ENCODE measurements at places on chromosomes 3 and 15.

DNA sequence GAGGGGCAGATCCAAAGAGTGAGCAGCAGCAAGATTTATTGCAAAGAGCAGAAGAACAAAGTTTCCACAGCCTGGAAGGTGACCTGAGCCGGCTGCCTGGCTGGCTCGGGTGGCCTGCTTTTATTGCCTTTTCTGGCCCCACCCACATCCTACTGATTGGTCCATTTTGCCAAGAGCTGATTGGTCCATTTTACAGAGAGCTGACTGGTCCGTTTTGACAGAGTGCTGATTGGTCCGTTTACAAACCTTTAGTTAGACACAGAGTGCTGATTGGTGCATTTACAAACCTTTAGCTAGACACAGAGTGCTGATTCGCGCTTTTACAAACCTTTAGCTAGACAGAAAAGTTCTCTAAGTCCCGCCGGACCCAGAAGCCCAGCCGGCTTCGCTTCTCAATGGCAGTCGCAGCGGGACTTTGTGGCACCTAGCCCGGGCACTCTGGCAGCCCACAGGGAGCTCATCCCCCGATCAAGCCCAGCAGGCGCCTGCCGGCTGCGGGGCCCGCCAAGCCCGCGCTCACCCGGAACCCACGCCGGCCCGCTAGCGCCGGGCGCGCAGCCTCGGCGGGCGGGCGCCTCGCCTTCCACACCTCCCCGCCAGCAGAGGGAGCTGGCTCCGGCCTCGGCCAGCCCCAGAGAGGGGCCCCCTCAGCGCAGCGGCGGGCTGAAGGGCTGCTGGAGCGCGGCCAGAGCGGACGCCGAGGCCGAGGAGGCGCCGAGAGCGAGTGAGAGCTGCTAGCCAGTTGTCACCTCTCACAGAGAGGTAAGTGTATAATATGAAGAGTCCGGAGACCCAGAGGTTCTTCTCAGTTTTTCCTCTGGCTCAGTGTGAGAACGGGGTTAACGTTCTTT, 339.2 kb downstream of the CHL1 start:
- DNase-seq, result no peak

DNA sequence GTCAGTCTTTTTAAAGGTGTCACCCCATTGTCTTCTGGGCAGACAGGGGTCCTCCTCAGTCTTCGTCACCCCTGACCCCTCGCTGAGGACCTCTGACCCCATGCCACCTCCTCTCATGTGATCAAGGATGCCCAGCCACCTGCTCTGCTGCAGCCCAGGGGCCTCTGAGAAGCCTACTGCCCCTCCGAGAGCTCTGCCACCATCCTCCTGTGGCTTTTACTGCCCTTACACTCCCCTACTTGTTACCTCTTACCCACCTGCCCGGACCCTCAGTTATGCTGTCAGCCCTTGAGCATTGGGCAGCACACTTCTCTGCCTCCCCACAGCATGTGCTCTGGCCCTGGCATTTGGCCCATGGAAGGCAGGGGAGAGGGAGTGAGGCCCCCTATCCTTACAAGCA, 123.2 kb downstream of the LRRK1 start:
- no peak for DNase-seq

- DNase-seq, result no peak
Measured at GRCh38 chr3:121793078-121793477, 41.8 kb downstream of the IQCB1 start.

DNA sequence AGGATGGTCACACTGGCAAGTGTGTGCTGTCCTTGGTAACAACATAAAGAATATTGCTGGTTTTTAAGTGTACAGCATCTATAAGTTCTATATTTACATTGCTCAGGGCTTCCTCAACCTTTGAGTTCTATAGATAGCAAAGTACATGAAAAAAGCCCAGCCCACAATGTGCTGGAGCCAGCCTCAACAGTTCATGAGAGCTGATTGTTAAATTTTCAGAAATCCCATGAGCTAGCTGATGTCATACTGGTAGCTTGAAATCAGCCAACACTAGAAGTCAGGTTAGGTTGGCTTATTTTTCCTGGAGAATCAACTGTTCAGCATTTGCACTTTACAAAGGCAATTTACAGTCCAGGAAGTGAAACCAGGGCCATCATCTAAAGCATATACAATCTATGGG, 102.8 kb downstream of the STRIT1 start:
- DNase-seq, result no peak

DNA sequence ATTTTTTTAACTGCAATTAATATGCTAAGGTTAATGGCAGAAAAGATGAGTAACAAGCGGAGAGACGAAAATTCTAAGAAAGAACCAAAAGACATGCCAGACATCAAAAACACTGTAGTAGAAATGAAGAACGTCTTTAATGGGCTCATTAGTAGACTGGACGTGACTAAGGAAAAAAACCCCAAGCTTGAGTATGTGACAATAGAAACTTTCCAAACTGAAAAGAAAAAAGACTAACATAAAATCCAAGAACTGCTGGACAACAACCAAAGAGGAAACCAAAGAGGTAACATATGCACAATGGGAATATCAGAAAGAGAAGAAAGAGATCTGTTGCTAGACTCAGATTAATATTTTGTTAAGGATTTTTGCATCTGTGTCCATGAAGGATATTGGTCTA, 94.6 kb upstream of the SETMAR start:
- DNase-seq, result no peak

DNA sequence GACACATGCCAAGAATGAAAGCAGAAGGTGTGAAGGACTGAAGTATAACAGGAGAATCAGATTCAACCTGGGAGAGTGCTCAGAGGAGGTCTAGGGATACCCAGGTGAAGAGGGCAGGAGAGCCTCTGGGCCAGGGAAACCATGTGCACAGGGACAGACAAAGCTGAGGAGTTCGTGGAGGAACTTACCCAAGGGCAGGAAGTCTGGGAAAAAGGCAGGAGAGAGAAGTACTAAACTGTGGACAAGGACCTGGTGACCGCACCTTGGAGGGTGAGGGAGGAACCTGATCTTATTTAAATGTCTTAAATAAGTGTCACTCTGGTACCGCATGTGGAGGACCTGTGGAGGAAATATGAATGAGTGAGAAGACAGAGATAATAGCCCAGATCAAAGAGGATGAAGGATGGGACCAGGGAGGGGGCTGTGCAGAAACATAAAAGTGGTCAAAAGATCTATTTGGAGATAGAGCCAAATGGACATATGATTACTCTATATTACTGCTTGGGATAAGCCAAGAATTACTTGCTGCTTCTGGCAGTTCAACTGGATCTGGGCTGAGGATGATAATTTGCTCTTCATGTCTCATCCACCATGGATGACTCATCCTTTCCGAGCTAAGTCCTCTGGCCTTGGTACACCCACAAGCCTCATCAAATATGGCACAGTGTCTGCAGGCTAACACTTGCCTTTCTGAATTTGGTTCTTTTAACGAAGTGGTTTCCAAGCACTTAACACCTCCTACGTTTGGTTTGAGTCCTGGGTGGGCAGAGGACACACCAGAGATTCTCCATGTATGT, 116.9 kb upstream of the NMNAT3 start:
- no peak for DNase-seq

DNA sequence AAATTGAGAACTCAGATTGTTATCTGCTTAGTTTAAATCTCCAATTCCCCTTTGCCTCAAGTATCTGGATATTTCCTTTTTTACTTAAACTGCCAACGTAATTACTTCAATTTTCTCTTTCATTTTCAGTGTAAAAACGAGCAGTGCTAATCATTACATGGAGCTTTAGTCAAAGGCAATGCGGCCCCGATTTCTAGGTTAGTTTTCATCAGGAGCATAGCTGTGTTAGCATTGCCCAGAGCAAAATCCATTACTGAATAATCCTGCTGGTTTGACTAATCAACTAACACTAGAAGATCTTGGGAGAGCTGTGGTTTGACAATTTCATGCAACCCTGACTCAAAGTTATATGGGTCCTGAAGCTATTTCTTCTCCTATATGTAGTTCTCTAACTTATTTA, 46.2 kb downstream of the ZPLD1 start:
- no peak for DNase-seq

GRCh38 chr3:190321789-190322603, at the start of gene CLDN1:
TSS of gene CLDN1 (minus strand) at chr3:190322446. CDS start at chr3:190322206, 240 bp downstream.
- DNase-seq, result peak; percentile 75

DNA sequence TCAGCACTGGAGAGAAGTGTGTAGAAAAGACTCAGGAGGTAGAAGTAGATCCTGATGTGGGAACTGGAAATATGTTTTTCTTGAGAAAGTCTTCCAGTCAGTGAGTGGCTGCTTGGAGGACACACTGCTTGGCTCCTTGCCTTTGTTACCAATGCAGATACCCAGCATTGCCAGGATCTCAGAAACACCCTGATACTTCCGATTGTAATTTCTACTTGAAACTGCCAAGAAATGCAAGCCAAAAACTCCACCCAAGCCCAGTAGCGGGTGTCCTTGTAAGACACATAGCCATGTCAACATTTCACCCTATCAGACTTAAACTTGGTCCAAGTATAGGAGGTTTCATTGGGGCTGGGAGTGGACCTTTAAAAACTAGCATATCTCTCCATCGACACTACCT, 141.8 kb downstream of the ALDH1A2 start:
- no peak for DNase-seq

DNA sequence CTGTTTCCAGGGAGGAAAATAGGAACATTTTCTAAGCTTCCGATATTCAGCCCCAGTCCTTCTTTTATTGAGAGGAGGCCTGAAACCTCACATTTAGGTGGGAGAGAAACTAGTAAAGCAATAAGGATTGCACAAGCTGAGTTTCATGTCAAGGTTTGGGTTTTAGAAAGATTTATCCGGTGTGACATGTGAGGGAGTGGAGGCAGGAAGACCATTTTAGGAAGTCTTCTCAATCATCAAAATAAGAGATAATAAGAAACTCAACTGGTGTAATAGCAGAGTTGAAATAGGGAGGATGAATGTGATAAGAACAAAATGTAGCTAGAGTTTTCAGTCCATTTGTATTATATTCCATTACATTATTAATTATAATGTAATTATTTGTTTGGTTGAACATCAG, 27.7 kb upstream of the CLDN16 start:
- DNase-seq, result no peak

DNA sequence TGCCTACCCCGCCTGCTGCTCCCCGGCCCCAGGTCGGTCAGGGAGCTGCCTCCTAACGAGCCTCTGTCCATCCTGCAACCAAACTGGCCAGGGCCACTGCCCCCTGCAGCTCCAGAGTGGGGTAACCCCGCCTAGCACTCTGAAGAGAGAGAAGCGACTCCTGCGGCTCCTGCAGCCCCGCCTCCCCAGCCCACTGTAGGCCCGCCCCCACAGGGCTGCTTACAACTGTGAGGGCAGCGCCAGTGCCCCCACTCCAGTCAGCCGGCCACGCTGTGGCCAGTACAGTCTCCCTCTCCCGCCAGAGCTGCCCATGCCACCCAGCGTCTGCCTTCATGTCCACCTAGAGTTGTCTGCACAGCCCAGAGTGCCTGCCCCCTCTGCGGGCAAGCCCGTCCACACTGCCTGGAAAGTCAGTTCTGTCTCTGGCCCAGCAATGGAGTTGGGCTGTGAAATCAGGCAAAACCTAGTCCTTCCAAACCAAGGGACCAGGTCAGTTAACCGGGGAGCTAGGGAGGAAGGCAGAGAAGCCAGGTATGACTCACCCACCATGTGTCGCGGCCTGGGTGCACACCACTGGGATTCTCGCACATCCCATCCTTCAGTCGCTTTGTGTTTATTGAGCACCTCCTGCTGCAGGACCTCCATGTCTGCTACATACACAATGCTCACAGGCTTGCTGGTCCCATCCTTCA, 2.4 kb downstream of the UCN2 start:
- no peak for DNase-seq

- DNase-seq, result no peak
Measured at GRCh38 chr15:73894133-73894814, 20.9 kb downstream of the TBC1D21 start.

DNA sequence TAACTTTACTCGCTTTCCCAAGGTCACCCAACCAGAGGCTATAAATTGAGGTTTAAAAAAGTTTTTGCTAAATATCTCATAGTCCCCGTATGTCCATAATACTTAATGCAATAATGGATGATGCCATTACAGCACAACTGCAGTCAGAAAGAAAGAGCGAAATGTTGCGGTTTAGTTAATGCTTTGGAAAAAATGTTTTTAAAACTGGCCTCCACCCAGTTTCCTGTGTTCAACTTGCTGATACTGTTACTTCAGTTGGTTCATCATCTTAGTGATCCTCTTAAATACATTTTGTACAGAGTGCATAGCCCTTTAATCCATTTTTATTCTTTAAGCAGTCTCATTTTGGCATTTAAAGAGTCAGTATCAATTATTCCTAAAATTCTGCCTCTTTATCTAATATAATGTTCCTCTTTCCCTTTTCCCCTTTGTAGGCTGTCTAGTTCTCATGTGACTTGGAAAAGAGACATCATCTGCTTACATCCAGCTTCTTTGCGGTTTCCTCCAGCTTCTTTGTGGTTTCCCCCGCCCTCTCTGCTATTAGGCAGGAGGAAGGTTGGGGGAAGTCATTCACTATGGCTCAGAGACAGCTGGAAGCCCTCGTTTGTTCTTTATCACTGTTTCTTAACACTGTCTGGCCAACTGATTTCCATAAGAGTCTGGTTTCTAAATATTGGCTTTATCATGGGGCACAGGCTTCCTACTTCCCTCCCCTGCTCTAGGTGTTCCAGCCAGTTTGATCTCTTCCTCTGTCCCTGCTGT, 154.3 kb downstream of the GOLIM4 start:
- no peak for DNase-seq

DNA sequence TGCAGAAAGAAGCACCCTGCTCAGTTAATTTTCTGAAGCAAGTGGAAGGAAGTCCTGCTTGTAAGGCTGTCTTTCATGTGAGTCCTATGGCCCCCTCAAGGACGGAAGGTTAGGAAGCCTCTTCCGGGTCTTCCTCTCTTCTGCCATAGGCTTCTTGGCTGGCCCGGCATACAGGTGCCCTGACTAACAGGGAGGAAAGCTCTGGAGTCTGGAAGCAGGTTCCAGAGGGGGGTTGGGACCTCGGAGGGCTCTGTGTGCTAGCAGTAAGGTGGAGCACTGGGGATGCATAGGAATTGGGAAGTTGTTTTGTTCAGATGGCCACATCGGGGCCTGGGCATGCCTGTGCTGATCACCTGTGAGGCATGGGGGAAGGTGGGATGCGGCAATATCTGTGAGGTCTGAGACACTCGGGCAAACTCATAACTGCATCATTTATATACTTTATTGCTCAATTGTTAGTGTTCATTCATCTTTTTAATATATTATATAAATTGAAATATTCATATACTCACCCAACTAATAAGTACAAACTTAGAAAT, 49.6 kb downstream of the TRAK1 start:
- no peak for DNase-seq

DNA sequence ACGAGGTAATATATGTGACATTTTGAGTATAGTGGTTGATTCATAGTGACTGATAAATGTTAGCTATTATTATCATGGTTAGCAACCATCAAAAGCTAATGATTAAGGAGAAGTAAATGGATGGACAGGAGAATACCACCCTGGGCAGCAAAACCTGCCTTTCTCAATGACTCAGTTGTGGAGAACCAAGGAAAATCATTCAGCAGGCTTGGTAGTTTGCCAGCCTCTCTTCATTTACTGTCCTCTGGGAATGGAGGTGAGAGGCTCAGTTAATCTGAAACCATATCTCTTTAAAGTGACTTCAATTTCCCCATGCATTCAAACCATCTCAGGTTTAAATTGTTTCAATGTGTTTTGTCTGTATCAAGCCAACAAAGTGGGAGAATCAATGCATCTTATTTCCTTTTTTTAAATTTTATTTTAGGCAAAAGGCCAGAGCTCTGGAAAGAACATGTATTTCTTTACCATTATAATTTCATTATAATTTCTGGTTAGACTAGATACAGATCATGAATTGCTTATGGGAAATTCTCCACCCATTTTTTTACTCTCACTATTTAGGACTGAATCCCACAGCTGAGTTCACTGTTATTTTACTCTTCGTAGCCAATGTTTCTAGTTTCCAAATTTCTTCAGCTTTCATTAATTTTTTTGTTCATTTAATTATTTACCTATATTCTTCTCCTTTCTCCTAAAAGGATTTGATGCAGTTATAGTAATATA, 2.7 kb downstream of the TM4SF18 start:
- DNase-seq, result no peak
